Common myeloid progenitor, CD34-positive (primary cell): ENCODE measurements at places on chromosomes 3 and 15.

- no peak for DNase-seq
Observed at GRCh38 chr15:96054621-96055020, 275.9 kb upstream of the NR2F2 start.

DNA sequence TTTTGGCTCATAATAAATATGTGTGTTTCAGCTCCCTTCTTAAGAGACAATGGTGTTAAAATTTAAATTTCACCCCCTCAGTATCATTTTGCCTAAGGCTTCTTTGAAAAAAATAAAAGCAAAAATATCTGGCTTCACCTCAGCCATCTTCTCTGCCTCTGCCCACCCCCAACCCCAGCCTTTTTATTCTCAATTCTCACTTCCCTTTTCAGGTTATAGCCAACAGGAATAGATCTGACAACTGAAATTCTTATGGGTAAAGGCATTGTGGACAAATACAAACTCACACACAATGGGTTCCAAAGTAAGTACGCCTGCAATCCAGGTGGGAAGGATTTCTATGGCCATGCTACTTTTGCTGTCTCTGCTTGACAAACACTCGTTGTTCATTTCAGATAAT lies 399.0 kb upstream of the ARRDC4 start:
- DNase-seq: no peak

DNA sequence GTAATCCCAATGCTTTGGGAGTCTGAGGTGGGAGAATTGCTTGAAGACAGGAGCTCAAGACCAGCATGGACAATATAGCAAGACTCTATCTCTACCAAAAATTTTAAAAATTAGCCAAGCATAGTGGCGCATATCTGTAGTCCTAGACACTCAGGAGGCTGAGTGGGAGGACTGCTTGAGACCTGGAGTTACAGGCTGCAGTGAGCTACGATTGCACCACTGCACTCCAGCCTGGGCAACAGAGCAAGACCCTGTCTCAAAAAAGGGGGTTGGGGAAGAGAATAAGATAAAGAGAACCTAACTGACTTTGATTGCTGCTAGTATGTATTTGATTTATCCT lies 755 bp downstream of the CD200R1 start:
- no peak for DNase-seq

- DNase-seq: peak; percentile 83
Observed at GRCh38 chr15:75727851-75728715, 15.4 kb upstream of the CSPG4 start.

DNA sequence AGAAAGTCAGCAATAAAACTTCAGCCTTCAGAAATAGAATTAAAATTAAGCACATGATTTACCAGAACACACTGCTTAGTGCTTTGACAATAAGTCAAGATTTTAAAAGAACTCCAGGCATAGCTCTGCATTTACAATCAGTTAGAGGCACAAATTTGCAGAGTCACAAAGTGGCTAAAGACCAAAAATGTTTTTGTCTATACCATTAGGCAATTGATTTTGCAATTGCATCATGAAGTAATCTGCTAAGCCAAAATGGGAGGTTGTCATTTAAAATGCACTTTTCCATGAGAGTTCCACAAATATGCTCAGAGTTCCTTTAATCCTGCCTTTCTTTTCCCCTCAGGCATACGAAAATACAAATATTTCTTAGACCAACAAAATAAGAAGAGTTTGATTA lies 10.1 kb upstream of the DCP1A start:
- no peak for DNase-seq

DNA sequence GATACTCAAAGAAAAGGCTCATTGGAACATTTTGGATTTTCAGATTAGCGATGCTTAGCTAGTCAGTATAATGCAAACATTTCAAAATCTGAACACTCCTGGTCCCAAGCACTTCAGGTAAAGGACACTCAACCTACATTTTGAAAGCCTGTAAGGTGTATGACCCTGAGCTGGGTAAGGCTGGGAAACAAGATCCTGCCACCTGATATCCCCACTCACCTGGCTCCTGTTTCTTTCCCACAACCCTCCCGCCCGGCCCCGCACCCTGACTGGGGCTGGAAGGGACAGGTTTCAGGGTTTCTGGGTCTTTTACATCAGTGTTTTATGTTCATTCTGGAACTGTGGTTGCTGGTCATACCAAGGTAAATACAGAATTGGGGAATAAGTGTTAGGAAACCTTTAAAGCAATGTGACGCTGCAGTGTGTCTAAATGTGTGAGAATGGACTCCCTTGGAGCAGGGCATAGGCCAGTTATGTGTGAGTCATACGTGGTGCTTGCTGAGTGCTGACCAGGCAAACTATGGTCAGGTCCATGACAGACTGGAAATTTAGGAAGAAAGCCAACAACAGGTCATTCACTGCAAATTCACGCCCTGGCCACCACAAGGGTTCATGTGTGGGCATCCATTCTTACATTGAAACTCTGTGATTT lies 22.9 kb downstream of the CTXND1 start:
- no peak for DNase-seq

GRCh38 chr15:92901995-92902394 lies 1.9 kb downstream of the CHD2 start:
- no peak for DNase-seq

DNA sequence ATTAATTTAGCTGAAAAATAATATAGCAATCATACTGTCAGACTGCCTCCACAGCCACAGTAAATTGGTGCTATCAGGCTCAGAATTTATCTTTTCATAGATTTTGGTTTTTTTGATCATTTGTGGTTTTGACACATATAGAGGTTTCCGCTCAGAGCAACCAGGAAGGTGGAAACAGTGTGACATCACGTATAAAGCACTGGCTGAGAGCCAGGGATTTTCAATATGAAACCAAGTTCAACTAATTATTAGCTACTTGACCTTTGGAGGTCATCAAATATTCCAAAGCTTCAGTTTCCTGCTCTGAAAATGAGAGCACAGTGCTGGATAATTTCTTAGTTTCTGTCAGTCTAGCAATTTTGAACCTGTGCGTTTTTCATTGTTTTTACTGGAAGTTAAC lies 433.8 kb upstream of the SUCLG2 start:
- DNase-seq: peak; percentile 1

GRCh38 chr3:117660941-117661817 lies 951.6 kb downstream of the TUSC7 start:
- DNase-seq: no peak

- no peak for DNase-seq
Observed at GRCh38 chr3:188431040-188431439, 277.1 kb downstream of the LPP start.

- peak; percentile 58 for DNase-seq
Observed at GRCh38 chr3:45677033-45677446, 12.2 kb upstream of the SACM1L start.
